ENCODE measurements at places on chromosomes 2 and 18. TPM values are rescaled to one million over a fixed set of nuclear protein-coding genes. Genes with fewer than 3 reads are reported as not detected.

DNA sequence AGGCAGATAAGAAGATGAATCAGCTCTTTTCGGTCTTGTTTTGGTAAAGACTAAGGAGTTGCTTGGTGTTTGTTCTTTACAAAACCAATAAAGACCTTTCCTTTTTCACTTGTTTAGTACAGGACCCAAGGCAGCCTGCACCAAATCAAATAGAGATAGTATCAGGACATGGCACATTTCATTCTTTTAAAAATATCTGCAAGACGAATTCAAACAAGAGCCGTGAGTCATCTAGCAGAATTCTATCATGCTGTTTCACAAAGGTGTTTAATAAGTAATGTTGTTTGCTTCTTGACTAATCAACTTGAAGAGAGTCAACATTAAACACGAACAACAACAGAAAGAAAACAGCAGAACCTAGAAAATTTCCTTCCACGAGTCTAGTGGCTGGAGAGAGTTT lies 102.8 kb upstream of the TTN start:
- no peak for DNase-seq

GRCh38 chr2:168819050-168819715 lies 16.7 kb downstream of the NOSTRIN start:
- DNase-seq, result no peak

DNA sequence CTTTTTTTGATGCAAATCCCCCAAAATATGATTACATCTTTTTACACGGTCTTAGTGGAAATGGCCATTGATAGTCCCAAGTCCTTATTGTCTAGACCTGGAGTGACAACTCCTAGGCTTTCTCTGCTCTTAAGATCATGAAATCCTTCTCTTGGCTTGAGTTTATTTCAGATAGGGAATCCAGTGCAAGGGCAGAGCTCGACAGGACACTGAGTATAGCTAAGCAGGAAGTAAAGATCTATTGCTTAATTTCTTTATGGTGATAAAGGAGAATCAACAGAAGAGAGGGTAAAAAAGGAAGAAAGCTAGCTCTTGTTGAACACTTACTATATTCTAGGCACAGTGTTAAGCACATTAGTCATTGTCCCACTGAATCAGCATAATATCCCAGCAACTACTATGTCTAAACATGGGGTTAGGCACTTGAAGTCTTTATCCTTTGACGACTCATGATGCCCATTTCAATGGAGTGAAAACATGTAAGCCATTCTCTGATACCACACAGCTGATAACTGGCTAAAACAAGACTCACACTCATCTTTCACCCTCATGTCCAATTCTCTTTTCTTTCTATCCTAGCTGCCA lies 74.1 kb upstream of the LRATD1 start:
- DNase-seq, result no peak

Gene CRYGD
- not detected for total RNA-seq

Gene ALLC
- total RNA-seq, result not detected

Gene RGPD4
- not detected for total RNA-seq
